Aortic smooth muscle cell (primary cell): ENCODE measurements at places on chromosomes 4 and X. TPM values are rescaled to one million over a fixed set of nuclear protein-coding genes. Genes with fewer than 3 reads are reported as not detected.

CTAG1B gene
- not detected in 2 replicates for total RNA-seq

FAM156B gene
- 15.8 and 18.1 TPM in 2 replicates for total RNA-seq

ESX1 gene
- total RNA-seq: not detected in 2 replicates

NKRF gene
- total RNA-seq: 3.8 and 4.3 TPM in 2 replicates

SHISA3 gene
- 22.0 and 37.5 TPM in 2 replicates for total RNA-seq

FAM47A gene
- not detected in 2 replicates for total RNA-seq

ERCC6L gene
- 2.2 and 3.8 TPM in 2 replicates for total RNA-seq

SPATA18 gene
- 7.5 and 10.1 TPM in 2 replicates for total RNA-seq

SNCA gene
- 1.4 and 2.4 TPM in 2 replicates for total RNA-seq

OCIAD2 gene
- 64.3 and 72.2 TPM in 2 replicates for total RNA-seq

DMP1 gene
- not detected in 2 replicates for total RNA-seq

MSL3 gene
- total RNA-seq: 16.3 and 18.5 TPM in 2 replicates

SPANXN4 gene
- not detected in 2 replicates for total RNA-seq

XAGE1A gene
- total RNA-seq: not detected in 2 replicates

UTP14A gene
- total RNA-seq: 16.8 and 21.3 TPM in 2 replicates

TCEAL5 gene
- not detected in 2 replicates for total RNA-seq

SPOCK3 gene
- total RNA-seq: 1.1 and 1.5 TPM in 2 replicates

DGAT2L6 gene
- not detected in 2 replicates for total RNA-seq

PLXNA3 gene
- 20.3 and 22.1 TPM in 2 replicates for total RNA-seq

HERC6 gene
- 6.3 and 7.5 TPM in 2 replicates for total RNA-seq

ATP6AP2 gene
- 163 and 191 TPM in 2 replicates for total RNA-seq

LAMTOR3 gene
- total RNA-seq: 21.1 and 31.0 TPM in 2 replicates

TASL gene
- total RNA-seq: not detected in 2 replicates

ATOH1 gene
- not detected in 2 replicates for total RNA-seq

GCNA gene
- total RNA-seq: 1.7 and 2.7 TPM in 2 replicates

AMBN gene
- total RNA-seq: not detected in 2 replicates

KLF8 gene
- total RNA-seq: 1.8 and 3.2 TPM in 2 replicates

MAGEB18 gene
- total RNA-seq: not detected in 2 replicates

SULT1E1 gene
- 4.2 and 12.0 TPM in 2 replicates for total RNA-seq

SPRY1 gene
- total RNA-seq: 32.2 and 35.4 TPM in 2 replicates

TENT5D gene
- total RNA-seq: not detected in 2 replicates

USP27X gene
- total RNA-seq: 2.4 and 2.8 TPM in 2 replicates

ANXA10 gene
- total RNA-seq: 6.5 and 15.9 TPM in 2 replicates
